NB4 (cell line): ENCODE measurements at places on chromosomes 11 and 22.

DNA sequence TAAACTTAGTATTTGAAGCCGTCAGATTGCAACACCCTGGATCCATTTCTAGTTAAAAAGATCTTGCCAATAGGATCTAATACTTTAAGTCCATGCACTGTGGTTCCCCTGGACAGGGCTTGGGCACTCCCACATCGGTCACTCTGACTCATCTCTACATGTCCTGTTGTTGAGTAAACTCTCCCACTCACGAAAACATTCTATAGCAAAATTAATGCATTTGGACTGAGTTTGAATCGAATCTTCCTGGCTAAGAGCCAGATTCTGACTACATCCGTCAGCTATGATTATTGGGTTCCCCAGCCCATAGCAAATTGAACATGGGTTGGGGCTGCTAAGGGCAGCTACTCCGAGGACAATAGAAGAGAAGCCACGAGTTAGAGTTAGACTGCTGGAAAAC lies 182.1 kb upstream of the SORL1-AS1 start:
- peak; percentile 36 for DNase-seq

- DNase-seq, result peak; percentile 45
These were observed 113.5 kb upstream of the IGLL5 start for GRCh38 chr22:22773979-22774604.

GRCh38 chr11:89436071-89436470 lies 55.1 kb downstream of the NOX4 start:
- peak; percentile 17 for DNase-seq

DNA sequence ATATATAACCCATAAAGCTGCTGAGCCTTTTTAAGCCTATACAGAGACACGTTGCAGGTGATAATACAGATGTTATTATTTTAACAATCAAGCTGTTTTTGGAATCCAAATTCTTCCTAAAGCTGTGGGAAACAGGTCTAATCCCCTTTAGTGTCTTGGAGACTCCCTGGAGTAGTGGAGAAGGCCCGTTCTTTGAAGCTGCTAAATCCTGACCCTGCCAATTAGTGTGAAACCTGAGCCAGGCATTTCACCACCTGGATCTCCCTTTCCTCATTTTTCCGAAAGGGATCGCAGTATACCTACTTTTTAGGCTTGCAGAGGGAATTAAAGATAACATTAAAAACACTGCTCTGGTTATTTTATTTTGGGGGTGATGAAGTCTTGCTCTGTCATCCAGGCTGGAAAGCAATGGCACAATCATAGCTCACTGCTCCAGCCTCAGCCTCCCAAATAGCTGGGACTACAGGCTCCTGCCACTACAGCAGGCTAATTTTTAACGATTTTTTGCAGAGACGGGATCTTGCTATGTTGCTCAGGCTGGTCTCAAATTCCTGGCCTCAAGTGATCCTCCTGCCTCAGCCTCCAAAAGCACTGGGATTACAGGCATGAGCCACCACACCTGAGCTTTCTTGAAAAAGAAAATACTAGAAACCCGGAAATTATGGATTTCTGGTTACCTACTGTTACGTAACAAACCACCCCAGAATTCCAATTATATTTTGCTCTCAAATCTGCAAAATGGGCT lies 1.7 kb upstream of the EIF4ENIF1 start:
- no peak for DNase-seq

DNA sequence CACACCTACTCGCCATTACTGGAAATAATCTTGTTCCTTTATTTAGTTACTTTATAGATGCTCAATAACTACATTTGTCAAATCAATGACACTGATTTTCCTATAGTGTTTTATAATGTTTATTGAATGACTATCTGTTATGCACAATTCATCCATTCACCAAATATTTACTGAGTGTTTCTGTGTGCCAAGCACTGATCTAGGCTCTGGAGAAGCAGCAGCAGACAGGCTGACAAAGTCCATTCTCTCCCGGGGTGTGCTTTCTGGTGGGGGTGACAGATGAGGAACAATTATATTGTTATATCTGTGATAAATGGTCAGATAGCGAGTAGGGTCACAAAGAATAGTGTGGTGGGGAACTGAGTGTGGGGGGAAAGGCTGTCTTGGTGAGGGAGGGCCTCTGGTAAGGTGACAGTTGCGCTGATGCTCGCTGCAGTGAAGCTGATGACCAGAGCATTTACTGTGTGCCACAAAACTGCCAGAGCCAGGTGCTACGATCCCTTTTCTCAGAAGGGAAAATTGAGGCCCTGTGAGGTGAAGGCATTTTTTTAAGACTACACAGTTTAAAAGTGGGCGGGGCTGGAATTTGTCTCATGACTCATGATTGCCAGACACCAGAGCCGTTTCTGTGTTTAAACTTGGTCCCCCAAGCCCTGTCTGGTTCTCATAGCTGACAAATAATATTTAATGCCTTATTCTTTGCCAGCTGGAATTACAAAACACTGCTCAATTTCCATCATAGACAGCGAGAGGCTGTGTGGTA lies 10.2 kb downstream of the PACS1 start:
- peak; percentile 55 for DNase-seq

DNA sequence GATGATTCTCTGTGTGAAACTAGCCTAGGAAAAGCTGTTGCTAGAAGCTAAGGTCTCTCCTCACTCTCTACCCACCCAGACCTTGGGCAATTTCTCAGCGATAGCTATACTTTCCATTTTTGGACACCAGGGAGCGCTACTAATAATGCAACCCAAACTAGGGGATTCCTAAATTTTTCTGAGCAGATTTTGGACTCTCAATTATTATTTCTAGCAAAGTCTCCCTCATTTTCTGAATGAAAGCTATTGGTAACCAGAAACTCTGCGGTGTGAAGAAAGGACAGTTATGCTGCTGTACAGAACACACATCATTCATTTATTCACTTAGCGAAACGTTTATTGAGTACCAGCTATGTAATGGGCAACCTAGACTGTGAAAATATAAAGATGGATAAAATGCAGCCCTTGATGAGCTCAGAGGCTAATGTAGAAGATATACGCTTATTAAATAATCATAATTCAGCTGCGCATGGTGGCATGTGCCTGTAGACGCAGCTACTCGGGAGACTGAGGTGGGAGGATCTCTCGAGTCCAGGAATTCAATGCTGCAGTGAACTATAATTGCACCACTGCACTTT lies 6.1 kb upstream of the STIM1 start:
- peak; percentile 69 for DNase-seq

DNA sequence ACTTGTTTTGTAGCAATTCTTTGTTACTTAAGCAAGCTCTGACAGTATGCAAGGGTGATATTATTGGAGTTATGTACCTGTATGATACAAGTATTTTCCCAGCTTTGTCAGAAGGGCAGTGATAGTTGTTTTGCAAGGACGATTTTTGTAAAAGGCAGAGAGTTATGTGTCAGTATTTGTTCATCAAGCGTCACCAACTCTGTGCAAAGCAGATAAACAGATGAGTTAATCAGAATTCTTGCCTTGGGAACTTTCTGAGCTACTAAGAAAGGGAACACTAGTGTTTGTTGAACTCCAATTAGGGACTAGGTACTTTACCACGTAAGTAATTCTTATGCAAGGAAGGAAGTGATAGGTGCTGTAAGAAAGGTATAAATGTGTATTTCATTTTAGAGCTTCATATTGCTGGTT lies 1.4 kb downstream of the USP47 start:
- DNase-seq, result peak; percentile 32

DNA sequence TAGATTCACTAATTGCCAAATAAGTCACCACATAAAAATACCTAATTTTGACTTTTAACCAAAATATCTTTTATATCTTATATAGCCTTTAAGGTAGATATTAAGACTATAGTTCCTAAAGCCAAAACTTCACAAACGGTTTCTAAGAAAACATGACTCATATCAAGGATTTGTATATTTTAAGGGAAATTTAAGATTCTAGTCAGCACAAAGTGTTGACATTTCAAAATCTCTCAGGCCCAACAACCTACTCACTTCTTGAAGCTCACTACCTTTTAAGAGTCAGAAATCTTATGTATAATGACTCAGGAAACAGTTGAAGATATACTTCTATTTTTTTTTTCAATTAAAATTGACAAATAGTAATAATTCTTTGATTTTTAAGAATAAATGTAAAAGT lies 221.9 kb downstream of the SBF2 start:
- DNase-seq, result no peak

DNA sequence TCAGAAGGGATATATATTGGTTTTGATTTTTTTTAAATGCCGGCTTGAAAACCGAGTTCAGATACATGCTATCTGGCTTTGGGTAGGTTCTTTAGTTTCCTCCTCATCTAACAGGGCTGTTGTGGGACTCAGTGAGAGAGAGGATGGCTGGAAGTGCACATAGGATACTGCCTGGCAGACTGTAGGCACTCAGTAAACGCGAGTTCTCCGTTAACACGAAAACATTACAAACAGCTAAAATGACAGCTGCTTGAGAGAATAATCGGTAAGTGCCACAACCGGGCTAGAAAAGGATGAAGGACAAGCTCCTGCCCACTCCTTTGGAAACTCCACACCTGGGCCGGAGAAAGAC lies 369 bp downstream of the XRRA1 start:
- DNase-seq, result peak; percentile 48

DNA sequence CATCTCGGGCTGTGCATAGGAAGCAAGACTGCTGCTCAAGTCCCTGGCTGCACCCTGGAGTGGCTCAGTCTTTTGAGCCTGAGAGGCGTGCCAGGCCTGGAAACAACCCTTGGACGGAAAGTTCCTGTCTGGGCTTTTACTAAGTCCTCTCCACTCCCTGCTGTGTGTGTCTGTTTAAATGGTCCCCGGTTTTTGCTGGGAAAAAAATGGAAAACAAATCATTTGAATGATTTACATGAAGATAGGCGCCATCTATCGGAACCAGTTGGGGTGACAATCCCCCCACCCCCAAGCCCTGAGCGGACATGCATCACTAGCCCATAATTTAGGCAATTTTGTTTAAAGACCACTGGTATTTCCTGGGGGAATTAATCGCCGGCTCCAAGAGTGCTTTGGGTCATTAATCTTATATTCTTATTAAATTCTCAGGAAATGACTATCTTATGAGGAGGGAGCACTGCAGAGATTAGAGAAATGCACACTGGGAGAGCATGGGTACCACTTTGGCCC lies 2.7 kb upstream of the GAB2 start:
- peak; percentile 83 for DNase-seq

DNA sequence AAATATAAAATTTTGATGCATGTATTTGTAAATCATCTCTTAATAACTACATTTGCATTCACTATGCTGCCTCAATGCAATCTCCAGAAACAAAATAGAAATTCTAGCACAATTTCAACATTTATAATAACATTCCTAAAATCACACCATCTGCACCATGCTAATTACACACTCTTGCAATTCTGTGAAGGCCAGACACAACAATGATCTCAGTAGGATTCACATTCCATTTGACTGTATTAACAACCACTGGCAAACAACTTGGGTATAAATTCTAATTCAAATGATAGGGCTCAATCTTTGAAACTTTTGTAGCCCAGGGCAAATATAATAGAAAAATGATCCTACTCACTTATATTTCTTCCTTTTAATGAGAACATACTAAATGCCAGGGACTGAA lies 25.9 kb downstream of the RAB6A start:
- DNase-seq, result no peak

DNA sequence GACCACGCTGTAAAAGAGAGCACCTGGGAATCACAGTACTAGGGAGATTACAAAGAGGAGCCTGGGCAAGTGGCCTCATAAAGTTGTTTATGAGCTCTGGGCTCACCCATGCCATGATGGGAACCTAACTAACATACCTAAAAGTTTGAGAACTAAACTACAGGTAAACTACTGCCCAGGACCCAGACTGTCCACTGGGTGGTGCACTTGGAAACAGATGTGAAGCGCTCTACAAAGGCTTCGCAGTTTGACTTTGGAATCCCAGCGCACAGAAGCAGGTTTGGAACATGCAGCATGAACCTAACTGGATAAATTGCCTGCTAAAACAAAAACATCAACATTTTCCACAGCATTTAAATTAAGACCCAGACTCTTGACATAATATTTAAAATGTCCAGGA lies 418.6 kb downstream of the FAM181B start:
- DNase-seq, result peak; percentile 40

- no peak for DNase-seq
These were observed 3.5 kb downstream of the ADM start for GRCh38 chr11:10308201-10308954.

DNA sequence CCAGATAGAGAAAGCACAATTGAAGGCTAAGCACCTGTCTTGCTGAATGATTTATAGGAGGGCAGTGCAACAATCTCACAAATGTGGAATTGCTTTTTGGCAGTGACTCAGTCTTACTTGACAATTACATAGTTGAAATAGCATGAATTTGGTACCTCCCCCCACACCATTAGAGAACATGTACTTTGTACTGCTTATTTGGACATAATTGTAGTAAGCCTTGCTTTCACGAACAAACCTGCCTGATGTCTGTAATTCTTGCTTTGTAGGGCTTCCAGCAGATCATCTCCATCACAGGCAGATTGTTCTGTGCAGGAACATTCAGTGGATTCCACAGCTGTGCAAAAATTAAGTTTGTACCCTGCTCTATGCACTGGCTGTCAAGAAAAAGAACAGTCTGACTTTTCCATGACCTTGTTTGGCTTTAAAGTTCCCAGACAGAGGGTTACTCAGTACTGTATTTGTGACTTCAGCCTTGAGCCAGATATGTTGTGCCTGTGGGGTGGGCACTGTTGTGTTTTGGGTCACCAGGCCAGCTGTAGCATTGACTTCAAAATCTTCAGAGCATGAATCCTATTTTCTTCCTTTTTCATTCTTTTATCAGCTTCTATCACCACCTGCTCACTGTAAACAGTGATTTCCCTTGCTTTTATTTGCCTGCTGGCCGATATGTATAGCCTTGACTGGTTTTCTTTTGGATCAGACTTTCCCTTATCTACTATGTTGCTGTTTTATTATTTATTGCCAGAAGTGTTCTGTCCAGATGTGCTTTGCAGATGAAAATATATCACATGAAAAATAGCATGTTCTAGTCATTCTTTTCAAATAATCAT lies 941.0 kb upstream of the CHORDC1 start:
- no peak for DNase-seq

GRCh38 chr22:40594924-40595323 lies 41.6 kb downstream of the MRTFA start:
- DNase-seq, result no peak

- no peak for DNase-seq
These were observed 2.6 kb downstream of the NPTXR start for GRCh38 chr22:38841211-38841610.

DNA sequence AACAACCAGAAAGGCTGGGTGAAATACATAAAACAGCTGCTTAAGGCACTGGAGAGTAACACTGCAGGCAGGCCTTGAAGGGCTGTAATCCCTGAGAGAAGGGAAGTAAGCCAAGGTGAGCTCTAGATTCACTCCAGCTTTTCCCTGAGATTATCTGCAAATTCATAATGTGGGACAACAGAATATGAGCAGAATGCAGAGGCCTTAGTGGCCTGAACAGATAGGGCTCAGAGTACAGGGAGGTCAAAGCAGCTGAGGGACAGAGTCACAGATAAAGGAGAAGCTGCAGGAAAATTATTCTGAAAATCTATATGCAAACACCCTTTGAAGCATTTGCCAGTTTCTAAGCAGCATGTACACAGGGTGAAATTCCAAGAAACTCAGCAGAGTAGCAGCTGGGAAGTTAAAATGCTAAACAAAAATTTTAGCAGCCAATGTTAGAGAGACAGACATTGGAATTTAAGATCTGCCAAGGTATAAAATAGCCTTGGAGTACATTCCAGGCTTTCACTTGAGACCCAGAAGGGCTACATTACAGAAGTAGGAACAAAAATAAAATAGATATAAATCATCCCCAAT lies 48.1 kb upstream of the CWF19L2 start:
- no peak for DNase-seq

- DNase-seq, result no peak
These were observed 60.6 kb upstream of the ARHGAP20 start for GRCh38 chr11:110772863-110773262.

GRCh38 chr11:34001557-34002064 lies 49.9 kb upstream of the CAPRIN1 start:
- no peak for DNase-seq

GRCh38 chr11:27679136-27680015 lies 20.9 kb downstream of the BDNF start:
- DNase-seq, result no peak
